Foreskin fibroblast (primary cell): ENCODE measurements at places on chromosomes 4 and X.

- DNase-seq: no peak
Measured at GRCh38 chr4:86247320-86247719, 112.5 kb downstream of the MAPK10 start.

GRCh38 chrX:119826399-119826959 lies 26.3 kb downstream of the UPF3B start:
- DNase-seq: peak; percentile 55

DNA sequence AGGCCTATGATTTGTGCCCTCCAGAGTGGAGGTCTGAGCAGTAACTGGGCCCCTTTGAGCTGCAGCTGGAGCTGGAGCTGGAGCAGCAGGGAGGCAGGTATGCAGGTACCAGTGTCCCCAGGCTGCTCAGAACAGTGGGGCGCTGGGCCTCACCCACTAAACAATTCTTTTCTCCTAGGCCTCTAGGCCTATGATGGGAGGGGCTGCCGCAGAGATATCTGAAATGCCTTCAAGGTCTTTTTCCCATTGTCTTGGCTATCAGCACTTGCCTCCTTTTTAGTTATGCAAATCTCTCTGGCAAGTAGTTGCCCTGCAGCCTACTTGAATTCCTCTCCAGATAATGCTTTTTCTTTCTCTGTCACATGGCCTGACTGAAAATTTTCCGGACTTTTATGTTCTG lies 79.7 kb upstream of the OTUD4 start:
- no peak for DNase-seq

DNA sequence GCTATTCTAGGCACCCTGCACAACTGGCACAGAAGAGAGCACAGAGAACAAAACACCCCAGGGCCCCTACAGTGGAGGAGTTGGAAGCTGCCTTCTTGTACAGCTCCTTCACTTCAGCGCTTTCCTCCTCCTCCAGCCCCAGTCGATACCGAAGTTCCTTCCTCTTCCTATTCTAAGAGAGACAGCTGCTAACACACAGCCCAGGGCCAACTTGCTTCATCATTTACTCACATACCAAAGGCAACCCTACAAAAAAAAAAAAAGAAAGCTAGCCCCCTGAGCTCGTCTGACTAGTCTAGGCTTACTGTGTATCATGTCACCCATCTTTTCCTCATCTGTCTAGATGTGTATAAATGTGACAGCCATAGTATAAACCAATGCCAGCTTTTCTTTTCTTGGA lies 64.5 kb downstream of the MID1 start:
- DNase-seq: no peak

DNA sequence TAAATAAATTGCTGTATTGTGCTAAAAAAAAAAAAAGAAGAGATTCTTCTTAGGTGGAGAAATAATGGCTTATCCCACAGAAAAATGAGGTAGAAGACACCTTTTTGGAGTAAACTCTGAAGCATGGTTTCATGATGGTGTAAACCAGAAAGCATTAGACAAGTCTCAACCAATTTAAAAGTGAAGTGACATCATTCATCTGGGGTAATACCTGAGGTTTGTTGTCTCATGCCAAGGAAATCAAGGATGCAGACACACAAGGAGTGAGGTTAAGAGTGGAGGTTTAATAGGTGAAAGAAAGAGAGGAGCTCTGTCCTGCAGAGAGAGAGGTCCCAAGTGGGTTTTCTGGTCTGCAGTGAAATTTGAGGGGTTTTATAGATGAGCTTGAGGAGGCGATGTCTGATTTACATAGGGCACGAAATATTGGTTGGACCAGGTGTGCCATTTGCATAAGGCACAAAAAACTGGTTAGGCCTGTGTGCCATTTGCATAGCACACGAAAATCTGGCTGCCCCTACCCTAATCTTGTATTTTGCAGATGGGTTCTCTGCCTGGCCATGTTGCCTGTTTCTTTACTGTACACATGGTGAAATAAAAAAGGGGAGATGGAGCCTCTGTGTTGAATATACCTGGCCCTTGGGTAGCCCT lies 25.0 kb upstream of the CWH43 start:
- no peak for DNase-seq

DNA sequence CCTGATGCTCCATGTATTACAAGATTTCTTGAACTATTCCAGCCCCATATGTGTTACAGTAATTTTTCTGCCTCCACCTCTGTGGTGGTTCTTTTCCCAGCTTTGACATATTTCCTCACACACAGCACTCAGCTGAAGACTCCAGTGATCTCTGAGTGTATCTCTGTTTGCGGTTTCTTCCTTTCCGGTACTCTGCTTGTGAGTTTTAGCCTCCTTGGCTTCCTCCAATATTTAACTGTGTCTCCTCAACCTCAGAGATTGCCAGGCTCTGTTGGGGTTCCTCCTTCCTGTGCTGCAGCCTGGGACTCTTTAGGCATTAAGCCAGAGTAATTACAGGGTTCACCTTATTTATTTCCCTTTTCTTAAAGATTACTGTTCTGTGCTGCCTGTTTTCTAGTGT lies 73.2 kb downstream of the NFKB1 start:
- no peak for DNase-seq

DNA sequence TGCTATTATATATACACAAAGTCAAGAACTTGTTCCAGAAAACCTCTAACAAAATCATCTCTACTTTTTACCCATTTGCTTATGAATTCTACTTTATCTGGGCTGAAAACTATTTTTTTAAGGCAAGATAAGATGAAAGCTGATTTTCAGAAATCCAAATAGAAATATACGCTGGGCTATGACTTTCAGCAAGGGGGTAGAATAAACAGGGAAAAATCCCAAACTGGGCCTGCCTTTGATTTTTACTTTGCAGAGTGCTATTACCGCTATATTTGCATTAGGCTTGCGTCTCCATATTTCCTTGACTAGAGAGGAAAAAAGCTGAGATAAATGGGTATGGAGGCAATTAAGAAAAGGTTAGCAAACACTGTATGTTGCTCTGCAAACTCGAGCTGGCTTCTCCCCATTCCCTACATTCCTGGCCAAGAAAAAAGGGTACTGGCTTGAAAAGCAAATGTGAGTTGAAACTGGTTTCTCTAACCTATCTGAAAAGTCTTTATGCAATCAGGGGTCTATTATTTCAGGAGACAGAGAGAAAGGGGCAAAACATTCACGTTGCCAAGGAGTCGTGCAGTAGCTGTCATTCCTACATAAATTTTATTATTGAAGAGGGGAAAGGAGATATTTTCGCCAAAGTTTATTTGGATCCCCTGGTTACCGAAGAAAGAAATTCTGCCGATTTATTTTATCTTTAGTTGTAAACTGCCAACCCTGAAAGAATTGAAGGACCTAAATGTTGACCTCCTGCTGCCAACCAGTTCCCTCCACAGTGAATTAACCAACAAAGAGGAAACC lies 2.2 kb downstream of the TMEM47 start:
- DNase-seq: no peak

GRCh38 chr4:51943221-51943620 lies 76.9 kb downstream of the LRRC66 start:
- DNase-seq: peak; percentile 20

DNA sequence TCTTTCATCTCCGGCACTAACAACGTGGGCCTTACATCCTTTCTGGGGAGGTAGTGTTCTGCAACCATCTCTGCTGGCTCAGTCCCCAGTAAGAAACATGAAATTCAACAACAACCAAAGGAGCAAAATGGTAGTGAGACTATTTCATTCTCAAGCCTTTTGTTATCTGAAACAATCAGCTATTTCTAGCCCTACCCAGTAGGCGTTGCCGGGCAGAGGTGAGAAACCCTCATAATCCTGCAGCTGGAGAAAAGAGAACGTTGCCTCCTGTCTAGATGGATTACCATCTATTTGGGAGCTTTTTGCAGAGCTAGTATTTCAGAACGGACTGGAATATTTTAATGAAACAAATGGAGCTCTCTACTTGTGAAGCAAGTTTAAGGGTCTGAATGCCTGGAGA lies 66.4 kb upstream of the GPR174 start:
- no peak for DNase-seq

DNA sequence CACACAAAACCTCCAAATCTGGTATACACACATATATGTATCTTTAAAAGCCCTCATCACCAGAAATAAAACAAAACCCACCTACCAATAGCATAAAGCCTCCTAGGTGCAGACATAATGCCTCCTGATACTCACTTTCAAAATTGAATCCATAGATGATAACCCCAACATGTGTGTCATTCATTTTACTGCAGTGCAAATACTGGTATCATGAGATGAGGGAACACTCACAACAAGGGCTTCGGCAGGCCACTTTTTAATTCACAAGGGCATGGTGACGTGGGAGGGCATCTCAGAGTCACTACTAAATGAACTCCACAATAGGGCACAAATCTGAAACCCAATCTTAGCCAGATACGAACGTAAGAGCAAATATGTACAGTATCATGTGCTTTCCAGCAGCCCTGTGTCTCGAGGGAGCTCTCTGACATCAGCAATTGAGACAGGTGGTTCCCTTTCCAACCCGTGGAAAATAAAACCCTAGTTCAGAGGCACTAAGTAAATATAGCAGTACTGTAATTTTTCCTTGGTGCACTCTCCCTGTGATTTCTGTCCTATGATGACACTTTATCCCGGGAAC lies 14.1 kb upstream of the PPARGC1A start:
- no peak for DNase-seq

GRCh38 chr4:168588916-168589531 lies 92.2 kb downstream of the PALLD start:
- peak; percentile 59 for DNase-seq

DNA sequence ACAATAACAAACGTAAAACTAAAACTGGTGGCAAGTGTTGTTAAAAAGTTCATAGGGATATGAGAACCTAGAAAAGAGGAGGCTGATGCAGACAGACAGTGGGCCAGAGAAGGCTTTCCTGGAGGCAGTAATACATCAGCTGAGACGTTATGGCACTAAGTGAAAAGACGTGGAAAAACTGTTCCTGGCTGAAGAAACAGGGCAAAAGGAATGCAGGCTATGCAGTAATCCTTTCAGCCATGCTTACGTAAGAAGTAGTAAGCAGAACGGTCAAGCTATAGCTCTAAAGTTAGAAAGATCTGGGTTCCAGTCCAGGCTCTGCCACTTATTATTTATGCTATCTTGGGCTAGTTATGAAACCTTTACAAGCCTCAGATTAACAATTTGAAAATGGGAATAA lies 6.4 kb downstream of the LAMTOR3 start:
- DNase-seq: no peak

- DNase-seq: no peak
Measured at GRCh38 chr4:59936566-59936965, 1263.6 kb upstream of the ADGRL3 start.

GRCh38 chr4:7988437-7988836 lies 48.8 kb upstream of the AFAP1 start:
- peak; percentile 68 for DNase-seq

- DNase-seq: no peak
Measured at GRCh38 chr4:113760094-113760794, 1.3 kb downstream of the CAMK2D start.

DNA sequence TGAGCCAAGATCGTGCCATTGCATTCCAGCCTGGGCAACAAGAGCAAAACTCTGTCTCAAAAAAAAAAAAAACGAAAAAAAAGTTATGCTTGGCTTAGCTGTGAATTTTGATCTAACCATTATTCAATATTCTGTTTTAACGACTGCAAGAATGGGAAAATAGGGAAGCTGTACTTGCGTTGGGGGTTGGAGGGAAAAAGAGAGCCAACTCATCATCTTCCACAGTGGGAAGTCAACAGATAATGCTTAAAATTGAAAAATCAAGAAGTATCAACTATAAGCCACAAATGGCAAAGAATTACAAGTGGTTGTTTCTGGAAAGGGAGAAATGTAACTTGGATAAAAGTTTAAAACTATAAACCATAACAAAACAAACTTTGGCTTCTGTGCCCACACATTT lies 2.9 kb downstream of the TEC start:
- DNase-seq: no peak

DNA sequence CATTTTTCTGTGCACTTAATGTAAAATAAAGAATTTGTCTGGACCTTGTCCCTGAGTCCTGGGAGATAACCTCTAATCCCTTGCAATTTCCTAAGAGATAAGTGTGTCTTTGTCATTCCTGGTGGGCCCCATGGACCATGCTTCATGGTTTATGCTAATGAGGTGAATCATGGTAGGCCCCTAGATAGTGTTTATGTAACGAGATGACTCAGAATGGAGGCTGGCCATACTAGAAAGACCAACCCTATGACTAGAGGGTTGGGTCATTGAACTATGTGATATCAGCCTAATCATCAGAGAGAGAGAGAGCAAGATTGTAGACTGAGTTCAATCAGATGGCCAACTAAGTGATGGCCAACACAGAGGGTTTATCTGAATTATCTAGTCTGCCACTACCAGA lies 64.2 kb upstream of the NHSL2 start:
- DNase-seq: peak; percentile 18

GRCh38 chrX:148867596-148867995 lies 367.2 kb downstream of the AFF2 start:
- DNase-seq: no peak

DNA sequence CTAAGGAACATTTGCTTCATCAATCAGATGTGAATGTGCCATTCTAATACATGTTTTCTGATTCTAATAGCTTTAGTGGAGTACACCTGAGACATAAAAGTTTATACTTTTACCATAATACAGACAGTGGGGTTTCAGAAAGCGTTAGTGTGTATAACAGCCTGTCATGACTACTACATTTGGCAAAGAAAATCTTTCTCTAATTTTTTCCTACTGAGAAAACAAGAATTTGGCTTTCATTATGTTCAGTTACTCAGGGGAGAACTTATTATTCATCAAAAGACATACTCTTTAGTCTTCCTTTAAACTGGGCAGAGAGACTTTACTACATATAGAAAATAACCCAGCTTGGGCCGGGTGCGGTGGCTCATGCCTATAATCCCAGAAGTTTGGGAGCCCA lies 104.9 kb downstream of the PCDH18 start:
- no peak for DNase-seq

DNA sequence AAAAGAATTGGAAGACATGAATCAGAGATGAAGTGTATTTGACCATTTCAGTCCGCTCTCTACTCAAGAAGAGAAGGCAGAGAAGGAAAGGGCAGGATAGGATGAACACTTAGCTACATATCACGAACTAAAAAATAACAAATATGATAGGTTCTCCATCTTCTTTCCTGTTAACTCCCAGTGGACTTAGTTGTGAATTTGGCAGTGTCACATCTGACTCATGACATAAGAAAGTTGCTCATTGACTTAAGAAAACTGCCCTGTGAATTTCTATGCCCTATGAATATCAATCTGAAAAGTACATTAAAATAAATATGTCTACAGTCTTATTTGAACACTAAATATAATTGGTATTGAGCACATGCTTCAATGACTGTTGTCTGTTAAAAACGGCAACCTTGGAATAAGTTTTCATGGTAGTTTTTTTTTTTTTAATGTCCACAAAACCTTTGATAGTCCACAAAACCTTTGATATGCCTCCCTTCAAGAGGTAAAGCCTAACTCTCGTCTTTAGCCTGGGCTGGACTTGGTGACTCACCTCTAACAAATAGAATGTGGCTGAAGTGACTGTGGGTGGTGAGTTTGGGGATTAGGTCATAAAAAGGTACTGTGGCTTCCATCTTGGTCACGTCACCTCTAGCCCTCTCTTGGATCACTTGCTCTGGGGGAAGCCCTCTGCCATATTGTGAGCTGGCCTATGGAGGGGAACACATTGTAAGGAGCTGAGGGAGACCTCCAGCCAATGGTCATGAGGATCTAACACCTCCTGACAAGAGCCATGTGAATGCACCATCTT lies 184.7 kb upstream of the S100G start:
- DNase-seq: peak; percentile 39

- DNase-seq: no peak
Measured at GRCh38 chr4:182845618-182846017, 71.6 kb downstream of the DCTD start.

GRCh38 chrX:136954930-136955329 lies 74.4 kb upstream of the RBMX start:
- DNase-seq: peak; percentile 11

- DNase-seq: peak; percentile 66
Measured at GRCh38 chr4:86549163-86549788, 44.8 kb upstream of the PTPN13 start.

GRCh38 chr4:80255329-80256095 lies 11.0 kb upstream of the FGF5 start:
- DNase-seq: peak; percentile 85
